ENCODE measurements at places on chromosomes 11 and 22. TPM values are rescaled to one million over a fixed set of nuclear protein-coding genes. Genes with fewer than 3 reads are reported as not detected.

DNA sequence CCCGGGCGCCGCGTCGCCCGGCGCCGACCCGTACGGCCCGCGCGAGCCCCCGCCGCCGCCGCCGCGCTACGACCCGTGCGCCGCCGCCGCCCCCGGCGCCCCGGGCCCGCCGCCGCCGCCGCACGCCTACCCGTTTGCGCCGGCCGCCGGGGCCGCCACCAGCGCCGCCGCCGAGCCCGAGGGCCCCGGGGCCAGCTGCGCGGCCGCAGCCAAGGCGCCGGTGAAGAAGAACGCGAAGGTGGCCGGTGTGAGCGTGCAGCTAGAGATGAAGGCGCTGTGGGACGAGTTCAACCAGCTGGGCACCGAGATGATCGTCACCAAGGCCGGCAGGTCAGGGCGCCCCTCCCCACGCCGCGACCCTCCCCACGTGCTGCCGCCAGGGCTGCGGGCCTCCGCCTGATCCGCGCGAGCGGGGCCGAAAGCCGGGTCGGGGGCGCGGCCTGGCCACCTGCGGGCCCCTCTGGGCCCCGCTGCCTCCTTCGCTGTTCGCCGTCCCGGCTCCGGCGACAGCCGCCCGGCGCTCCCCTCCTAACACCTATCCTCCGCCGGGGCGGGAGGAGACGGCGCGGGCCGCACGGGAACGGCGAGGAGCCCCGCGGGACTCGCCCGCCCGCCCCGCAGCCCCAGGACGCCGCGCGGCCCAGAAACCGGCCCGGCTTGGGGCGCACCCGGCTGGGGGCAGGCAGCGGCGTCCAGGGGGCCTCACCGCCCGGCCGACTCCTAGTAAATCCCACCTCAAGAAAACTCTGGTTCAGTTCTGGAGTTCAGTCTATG lies 560 bp downstream of the TBX1 start:
- DNase-seq: no peak

GRCh38 chr22:25361899-25362214 lies 142.4 kb downstream of the CRYBB2 start:
- no peak for DNase-seq

- DNase-seq: no peak
Observed at GRCh38 chr11:133727774-133728173, 117.5 kb downstream of the SPATA19 start.

DNA sequence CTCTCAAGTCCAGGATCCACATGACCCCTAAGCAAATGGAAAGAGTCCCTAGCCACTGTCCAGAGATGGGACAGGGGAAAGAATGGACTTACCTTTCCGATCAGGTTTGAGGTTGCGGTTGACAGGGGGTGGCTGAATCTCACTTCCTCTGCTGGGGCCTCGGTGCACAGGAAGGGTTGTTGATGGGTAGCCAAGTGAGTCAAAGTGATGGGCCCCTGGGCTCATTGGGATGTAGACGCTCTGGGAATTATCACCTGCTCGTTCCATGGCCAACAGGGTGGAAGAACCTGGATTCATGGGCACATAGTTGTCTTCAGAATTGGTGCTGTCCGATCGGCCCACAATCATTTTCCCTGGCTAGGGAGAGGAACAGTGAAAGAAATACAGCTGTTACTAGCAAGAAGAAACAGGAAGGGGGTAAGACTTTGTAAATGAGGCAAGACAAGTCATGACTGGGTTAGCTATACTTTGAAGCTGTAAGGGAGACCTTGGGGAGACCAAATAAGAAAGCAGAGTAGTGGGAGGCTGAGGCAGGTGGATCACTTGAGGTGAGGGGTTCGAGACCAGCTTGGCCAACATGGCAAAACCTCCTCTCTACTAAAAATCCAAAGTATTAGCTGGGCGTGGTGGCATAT lies 34.7 kb downstream of the USP35 start:
- DNase-seq: no peak

Gene TMPRSS4
- total RNA-seq: not detected

DNA sequence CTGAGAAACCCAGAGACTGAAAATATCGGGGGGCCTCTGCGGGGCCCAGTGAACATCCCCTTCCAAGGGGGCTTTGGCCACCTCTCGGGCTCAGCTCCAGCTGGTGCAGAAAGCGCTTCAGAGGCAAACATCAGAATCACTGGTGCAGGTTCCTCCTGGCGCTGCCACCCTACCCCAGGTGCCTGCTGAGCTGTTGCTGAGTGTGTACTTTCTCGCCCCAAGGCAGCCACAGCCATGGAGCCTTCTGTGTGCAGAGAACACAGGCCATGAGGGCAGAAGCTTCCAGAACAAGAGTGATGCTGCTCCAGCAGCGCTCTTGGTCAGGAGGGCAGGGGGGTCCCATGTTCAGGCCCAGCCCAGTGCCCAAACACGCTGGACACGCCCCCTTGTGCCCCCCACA lies 6.3 kb downstream of the DRD4 start:
- no peak for DNase-seq

- DNase-seq: peak; percentile 81
Observed at GRCh38 chr11:29293825-29294224, 723.0 kb downstream of the KCNA4 start.

GRCh38 chr22:40498420-40499208 lies 128.2 kb downstream of the SGSM3 start:
- peak; percentile 51 for DNase-seq

Gene TRPC6
- not detected for total RNA-seq

Gene DERL3
- total RNA-seq: 3.4 TPM

DNA sequence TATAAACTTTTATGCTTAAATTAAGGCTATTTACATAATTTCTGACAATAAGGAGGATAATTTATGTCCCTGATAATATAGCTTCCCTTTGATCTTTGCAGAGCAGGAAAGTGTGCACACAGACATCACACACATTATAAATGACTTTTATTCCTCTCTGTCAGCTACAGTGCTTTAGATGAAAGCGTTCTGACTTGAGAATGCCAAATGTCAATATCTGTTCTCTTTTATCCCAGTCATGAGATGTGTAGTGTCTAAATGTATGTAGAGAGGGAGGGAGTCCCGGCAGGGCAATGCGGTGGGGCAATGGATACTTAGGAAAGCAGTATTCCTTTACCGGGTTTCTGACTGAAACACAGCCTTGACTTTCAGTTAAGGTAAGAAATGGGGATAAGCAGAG lies 225.4 kb upstream of the CHORDC1 start:
- DNase-seq: no peak

Gene NLRP6
- not detected for total RNA-seq

DNA sequence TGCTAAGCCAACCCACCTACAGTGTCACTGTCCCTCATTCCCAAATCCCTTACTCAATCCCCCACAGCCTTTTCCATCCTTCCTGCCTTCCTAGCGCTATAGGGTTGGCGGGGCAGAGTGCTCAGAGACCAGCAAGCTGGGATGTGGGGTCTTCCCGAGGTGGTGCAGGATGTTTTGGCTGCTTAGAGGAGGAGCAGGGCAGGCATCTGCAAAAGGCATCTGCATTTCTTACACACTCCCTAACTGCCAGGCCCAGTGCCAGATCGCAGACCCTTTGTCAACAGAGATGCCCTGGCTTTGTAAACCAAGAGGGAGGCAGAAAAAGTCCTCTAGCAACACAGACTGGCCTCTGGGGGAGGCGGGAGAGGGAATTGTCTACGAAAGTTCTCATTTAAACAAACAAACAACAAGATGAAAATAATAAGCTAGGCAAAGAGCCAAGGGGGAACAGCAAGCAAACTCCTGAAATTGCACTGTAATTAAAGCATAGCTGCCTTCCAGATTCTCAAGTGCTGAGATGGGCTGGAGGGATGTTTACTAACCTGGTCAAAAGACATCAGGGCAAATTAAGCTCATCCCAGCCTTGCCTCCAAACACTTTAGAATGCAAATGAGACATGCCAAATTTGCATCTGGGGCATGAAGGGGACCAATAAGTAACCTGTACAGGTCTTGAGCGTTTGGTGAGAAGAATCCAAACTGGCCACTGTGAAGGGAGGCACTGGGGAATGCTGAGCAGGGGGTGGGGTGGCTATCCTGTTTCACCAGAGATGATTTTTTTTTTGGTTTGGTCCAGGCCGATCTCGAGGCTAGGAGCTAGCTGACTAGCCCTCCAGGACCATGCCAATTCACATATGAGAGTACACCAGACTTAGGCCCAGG lies 38.1 kb upstream of the ADA2 start:
- DNase-seq: no peak

GRCh38 chr11:64027651-64028397 lies 7.9 kb upstream of the FLRT1 start:
- no peak for DNase-seq

GRCh38 chr11:124837491-124837856 lies 27.8 kb upstream of the ROBO3 start:
- peak; percentile 87 for DNase-seq

- peak; percentile 32 for DNase-seq
Observed at GRCh38 chr11:64742889-64743590, 902 bp downstream of the RASGRP2 start.

DNA sequence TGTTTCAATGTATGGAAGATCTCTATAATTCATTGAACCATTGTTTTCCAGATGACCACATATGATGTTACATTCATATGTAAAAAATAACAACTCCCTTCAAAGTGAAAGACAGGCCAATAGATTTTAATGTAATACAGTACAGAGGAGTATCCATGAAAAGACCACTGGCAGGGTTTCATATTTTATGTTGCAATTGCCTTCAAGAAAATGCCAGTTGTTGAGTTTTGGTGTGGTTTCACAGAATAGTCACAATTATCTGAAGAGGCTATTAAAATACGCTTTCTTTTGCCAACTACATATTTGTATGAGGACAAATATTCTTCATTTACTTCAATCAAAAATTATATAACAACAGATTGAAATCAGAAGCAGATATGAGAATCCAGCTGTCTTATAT lies 14.3 kb downstream of the AMOTL1 start:
- DNase-seq: no peak

Gene HORMAD2
- total RNA-seq: not detected

Gene TRIM51
- total RNA-seq: not detected

DNA sequence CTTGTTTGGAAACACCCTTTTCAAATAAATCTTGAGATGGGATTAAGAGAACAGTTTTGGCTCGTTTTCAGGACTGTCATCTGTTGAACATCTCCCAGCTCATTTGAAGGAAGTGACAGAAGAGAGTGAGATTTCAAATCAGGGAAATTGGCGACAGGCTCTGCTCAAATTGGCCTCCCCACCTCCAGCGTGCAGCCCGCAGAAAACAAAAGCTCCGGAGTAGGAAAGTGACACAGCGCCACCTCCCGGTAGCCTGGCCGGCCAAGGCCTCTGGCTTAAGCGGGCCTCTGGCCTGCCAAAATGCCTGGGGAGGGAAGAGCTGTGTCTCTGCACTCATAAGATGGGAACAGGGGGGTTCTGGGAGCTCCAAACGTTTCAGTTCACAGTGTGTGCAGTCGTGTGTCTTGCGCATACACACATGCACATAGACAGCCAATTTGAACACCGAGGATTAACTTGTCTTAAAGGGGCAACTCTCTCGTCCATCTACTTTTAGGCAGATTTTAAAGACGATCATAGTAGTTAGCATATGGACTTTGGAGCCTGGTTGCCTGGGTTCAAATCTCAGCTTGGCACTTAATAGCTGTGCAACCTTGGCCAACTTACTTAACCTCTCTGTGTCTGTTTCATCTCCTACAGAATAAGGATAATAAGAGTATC lies 132.7 kb upstream of the RCN1 start:
- DNase-seq: peak; percentile 44

GRCh38 chr11:122661182-122661945 lies 5.8 kb downstream of the UBASH3B start:
- DNase-seq: no peak

GRCh38 chr11:56886455-56886854 lies 102.3 kb upstream of the OR5AK2 start:
- DNase-seq: no peak

- DNase-seq: no peak
Observed at GRCh38 chr11:95192717-95193116, 38.3 kb downstream of the SESN3 start.

Gene HNRNPUL2
- total RNA-seq: 56.2 TPM

DNA sequence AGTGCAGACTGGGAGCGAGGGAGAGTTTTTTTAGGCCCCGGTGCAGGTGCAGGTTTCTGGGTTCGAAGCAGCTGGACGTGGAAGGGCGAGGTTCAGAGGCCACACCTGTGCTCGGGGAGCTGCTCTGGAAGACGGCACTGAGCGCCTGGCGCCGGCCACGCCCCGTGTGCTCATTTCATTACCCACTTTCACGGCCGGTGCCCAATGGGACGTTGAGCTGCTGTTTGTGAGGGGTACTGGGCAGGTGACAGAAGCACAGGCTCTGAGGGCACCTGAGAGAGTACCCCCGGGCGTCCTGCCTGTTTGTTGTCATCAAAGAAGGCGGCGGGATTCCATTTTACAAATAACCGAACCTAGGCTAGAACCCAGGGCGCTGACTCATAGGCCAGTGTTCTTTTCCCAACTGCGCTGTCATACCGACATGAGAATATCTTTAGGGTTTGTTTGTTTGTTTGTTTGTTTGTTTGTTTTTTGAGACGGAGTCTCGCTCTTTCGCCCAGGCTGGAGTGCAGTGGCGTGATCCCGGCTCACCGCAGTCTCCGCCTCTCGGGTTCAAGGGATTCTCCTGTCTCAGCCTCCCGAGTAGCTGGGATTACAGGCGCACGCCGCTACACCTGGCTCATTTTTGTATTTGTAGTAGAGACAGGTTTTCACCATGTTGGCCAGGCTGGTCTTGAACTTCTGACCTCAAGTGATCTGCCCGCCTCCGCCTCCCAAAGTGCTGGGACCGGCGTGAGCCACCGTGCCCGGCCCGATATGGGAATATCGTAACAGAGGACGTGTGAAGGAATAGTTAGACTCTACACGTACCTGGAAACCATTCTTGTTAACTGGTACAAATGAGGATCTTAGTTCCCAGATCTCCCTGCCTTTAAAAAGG lies 16.6 kb upstream of the SPTBN2 start:
- DNase-seq: peak; percentile 10

Gene NPAS4
- total RNA-seq: not detected

Gene TEX12
- total RNA-seq: 0.46 TPM

- DNase-seq: no peak
Observed at GRCh38 chr22:35218079-35218478, 39.2 kb upstream of the HMGXB4 start.

- DNase-seq: no peak
Observed at GRCh38 chr22:23898006-23898974, 4.1 kb downstream of the MIF start.

GRCh38 chr11:34585735-34586487 lies 35.0 kb upstream of the EHF start:
- DNase-seq: peak; percentile 55

- DNase-seq: peak; percentile 55
Observed at GRCh38 chr22:21657360-21658032, 8.3 kb upstream of the PPIL2 start.

GRCh38 chr22:38112381-38112780 lies 1.9 kb upstream of the BAIAP2L2 start:
- DNase-seq: no peak

GRCh38 chr11:33721426-33721825 lies 14.8 kb downstream of the CD59 start:
- DNase-seq: peak; percentile 91

Data from endothelial cell of umbilical vein (primary cell).